ENCODE measurements at places on chromosomes 1 and 21.

DNA sequence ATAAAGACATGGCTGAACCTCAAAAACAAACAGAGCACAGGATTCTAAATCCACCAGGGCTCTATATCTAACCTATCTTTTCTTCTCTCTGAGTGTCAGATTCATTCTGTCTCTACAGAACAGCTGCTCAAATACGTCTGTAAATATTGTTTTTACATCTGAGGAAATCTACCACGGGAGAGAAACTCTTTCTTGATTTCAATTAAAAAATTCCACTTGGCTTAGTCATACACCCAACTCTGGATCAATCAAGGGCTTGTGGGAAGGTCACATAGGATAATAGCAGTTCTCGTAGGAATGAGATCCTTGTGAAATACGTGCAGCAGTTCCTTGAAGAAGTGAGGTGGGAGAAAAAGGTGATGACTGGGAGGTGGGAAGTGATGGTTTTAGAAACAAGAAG lies 1355.7 kb upstream of the ADGRL2 start:
- no peak for DNase-seq

- DNase-seq, result peak; percentile 64
Observed at GRCh38 chr1:82775406-82776000, 974.8 kb downstream of the ADGRL2 start.

GRCh38 chr1:109996476-109996875 lies 11.9 kb downstream of the AHCYL1 start:
- DNase-seq, result no peak

- DNase-seq, result no peak
Observed at GRCh38 chr1:26373789-26374188, 1.2 kb upstream of the ZNF683 start.

- no peak for DNase-seq
Observed at GRCh38 chr1:4596486-4596885, 57.9 kb upstream of the AJAP1 start.

DNA sequence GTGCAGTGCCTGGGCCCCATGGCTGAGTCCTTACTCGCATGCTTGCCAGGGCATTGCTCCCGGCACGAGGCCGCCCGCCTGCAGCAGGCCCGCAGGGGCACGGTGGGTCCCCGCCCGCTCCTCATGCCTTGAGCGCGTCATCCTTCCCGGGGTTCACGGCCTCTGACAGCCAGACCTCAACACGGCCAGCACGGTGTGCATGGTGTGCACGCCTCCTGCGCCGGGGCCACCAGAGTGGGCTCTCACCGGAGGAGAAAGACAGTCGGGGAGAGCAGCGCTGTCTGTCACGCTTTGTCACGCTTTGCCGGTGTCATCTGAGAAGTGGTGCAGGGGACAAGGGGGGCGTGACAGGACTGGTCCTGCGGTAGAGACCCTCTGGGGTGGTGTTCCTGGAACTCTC lies 11.9 kb upstream of the COL18A1 start:
- DNase-seq, result no peak

DNA sequence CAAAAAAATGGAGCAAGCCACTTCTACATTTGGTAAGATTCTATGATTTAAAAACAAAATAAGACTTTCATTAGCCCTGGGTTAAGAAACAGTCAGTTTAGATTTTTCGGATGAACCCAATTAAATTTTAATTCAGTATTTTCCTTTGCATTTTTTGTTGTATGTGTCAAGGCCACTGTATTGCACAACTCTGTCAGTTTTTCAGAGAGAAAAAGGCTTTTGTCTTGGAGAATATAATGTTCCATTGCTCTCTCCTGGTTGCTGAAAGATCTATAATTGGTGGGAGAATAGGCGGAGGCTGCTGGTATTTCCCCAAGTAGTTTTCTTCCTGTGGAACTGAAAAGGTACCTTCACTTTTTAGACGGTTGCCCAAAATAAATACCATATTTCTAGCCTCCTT lies 84.6 kb downstream of the NEGR1 start:
- DNase-seq, result no peak

DNA sequence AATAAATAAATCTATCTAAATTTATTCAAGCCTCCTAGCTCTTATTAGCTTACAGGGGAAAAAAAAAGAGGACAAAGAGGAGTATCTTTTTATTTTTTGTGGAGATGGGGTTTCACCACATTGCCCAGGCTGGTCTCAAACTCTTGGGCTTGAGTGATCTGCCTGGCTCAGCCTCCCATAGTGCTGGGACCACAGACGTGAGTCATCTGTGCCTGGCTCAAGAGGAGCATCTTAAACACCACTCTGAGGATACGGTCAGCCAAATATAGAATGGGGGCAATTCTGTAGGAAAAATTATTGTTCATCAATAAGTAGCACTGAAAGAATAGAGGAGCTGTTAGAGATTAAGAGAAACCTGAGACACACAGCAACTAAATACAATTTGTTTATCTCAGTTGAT lies 24.1 kb downstream of the SLC45A3 start:
- no peak for DNase-seq

DNA sequence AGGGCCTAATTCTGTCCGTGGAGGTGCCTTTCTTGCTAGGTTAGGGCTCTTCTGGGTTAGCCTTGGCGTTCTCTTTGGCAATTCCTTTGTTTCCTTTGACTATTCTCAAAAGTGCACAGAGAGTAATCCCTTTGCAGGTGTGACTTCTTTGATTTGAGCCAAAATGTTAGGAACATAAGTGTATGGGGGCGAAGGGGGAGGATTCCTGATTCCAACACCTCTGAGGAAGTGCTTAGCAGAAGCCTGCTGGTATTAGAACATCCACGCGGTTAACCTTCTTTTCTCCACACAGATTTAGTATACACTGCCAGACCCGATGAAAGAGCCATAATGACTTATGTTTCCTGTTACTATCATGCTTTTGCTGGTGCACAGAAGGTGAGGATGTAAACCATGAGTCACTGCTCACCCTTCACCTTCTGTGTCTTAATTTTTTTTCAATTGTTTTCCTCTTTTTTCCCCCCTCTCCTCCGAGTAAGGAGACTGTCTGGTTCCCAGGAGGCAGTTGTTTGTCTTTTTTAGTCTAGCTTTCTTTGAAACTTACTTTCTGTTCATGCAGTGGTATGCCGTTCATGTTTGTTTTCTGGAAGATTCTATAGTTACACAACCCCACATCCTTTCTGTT lies 48.0 kb downstream of the ACTN2 start:
- DNase-seq, result peak; percentile 35

- DNase-seq, result no peak
Observed at GRCh38 chr1:58660105-58660504, 39.8 kb downstream of the MYSM1 start.

GRCh38 chr1:168803806-168804510 lies 75.0 kb upstream of the DPT start:
- DNase-seq, result no peak

DNA sequence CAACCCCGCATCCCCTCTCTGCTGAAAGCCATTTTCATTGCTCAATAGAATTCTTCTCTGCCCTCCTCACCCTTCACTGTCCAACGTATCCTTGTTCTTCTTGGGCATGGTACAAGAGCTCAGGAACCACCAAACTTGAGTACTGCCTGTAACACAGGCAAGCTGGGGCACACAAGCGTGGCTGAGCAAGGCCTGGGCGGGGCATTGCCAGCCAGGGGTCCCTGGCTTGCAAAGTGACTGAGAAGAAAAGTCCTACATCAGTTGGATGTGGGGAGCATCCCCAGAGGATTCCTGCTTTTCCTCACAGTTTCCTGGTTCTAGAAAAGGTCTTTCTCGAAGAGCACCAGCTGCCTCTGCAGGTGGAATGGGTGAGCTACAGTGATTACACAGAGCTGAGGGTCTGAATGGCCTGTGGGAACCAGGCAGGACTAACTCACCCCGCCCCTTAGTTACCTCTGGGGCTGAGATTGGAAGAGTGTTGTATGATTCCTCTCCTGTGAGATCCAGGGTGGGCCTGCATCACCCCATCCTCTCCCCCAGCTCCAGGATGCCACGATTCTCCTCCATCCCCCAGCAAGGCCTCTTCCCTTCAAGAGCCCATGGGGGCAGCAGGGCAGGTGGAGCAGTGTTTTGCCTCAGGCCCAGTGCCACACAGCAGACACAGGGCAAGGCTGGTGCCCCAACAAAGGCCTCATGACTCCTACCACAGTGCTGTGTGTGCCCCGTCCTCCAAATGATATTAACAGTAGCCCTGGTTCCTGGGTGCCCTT lies 121.9 kb downstream of the MATN1 start:
- no peak for DNase-seq

DNA sequence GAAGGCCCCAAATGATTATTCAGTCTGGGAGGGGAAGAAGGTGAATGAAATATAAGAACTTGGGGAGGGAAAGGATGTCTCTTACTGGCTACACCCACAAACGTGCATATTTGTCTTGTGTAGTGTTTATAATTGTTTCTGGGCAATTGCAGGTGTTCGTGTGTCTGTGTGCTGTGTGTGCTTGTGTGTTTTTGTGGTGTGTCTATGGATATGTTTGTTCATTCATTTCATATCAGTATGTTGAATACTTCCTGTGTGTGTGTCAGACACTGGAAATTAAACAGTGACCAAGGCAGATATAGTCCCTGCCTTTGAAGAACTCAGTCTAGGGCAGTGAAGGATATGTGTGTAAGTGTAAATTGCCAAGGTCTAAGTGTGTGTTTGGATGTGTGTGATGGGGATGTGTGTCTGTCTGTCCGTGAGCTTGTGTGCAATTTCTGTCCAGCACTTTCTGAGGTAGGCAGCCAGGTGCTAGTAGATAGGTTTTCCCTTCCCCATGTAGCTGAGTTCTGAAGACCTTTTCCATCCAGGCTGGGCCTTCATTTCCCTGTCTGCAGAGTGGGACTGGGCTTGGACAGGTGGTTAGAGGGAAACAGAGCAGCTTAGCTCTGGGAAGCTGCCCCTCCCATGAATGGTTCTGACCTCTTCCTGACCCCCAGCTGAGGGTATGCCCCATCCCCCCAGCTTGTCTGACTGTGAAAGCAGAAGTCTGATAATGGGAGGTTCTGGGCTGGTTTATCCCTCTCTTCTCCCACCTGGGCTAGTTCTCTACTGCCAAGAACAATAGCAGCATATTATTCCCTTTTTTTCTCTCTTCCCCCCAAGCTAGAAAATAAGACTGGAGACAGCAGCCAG lies 3.8 kb downstream of the AGO1 start:
- DNase-seq, result peak; percentile 36

- DNase-seq, result no peak
Observed at GRCh38 chr1:111449703-111450017, 396 bp downstream of the ATP5PB start.

DNA sequence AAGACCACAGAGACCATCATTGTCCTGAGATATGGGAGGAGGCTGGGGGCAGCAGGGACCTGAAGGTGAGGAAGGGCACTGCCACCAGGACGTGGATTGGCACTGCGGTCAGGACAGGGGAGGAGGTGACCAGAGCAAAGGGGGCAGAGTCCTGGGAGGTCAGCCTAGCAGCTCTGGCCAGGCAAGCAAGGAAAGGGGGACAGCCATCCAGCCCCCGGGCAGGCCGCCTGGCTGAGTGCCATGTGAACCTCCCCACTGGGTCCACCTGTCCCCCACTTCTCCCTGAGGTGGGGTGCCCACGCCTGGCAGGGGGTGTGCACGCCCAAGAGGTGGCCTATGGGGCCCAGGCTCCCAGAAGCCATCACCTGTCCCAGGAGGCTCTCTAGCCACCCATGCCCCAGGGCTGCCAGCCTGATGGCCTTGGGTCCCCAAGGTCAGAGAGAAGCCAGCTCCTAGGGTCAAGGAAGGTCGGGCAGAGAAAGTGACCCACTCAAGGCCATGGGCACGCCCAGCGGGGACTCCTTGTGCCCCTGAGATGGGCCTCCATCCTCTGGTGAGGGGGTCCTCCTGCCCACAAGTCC lies 17.6 kb upstream of the PTTG1IP start:
- DNase-seq, result no peak

DNA sequence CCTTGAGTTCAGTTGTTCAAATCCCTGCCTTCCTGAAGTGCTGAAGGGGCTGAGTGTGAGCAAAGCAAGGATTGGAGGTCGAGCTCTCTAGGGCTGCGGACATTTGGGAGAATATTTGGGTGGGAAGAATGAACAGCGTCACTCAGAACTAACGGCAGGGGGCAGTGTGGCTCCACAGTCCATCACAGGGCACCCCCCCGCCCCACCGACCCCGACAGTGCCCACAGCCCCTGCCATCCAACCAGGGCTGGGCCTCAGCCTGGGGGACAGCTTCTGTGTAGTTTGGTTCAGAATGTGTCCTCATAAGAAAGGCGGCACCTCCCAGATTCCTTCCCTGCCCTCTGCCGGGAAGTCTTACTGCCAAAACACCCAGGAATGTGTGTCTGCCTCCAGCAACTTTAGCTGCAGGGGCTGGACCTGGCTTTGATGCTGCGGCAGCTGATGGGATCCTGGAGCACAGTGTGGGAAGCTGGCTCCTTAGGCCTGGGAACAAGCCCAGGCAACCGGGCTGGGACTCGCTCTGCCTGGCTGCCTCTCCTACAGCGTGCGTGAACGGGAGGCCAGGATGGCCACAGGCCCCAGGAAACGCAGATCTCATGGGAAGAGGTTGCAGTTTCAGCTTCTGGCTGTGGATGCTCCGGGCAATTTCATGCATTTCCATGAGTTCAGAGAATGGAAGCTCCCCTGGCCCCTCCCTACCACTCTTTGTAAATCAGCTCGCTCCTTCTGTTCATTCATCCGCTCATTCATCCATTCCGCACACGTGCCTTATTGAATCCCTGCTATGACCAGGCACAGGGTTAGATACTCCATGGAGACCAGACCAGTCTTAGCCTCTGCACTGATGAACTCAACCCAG lies 104.9 kb upstream of the TMPRSS2 start:
- peak; percentile 53 for DNase-seq

GRCh38 chr21:36310016-36310415 lies 10.0 kb upstream of the MORC3 start:
- no peak for DNase-seq

Measured in dermis blood vessel endothelial cell (primary cell).